Activated naive CD4-positive, alpha-beta T cell treated with anti-CD3 and anti-CD28 coated beads, Interleukin-2, amount 10 ng/mL, durations not matched to agents 5 hours and 36 hours (primary cell): ENCODE measurements at places on chromosomes 4 and X. TPM values are rescaled to one million over a fixed set of nuclear protein-coding genes. Genes with fewer than 3 reads are reported as not detected.

The XPNPEP2 gene
- total RNA-seq: 1.3 TPM

The KLB gene
- not detected for total RNA-seq

The CHRDL1 gene
- not detected for total RNA-seq

The TCEAL6 gene
- not detected for total RNA-seq

The VSIG1 gene
- 16.2 TPM for total RNA-seq

The TMEM156 gene
- 27.9 TPM for total RNA-seq

The ANXA10 gene
- not detected for total RNA-seq

The CSAG3 gene
- not detected for total RNA-seq

The SEPTIN11 gene
- 31.3 TPM for total RNA-seq

The ARR3 gene
- total RNA-seq: not detected

The ASB11 gene
- total RNA-seq: not detected

The HS6ST2 gene
- 0.07 TPM for total RNA-seq

The MAGEB10 gene
- not detected for total RNA-seq

The SPANXC gene
- not detected for total RNA-seq

The PABPC1L2A gene
- not detected for total RNA-seq

The SH3TC1 gene
- total RNA-seq: 24.8 TPM

The ADGRG4 gene
- total RNA-seq: not detected

The GLRB gene
- total RNA-seq: not detected

The SPATA4 gene
- not detected for total RNA-seq

The HTR2C gene
- total RNA-seq: not detected

The MAP7D2 gene
- total RNA-seq: 0.15 TPM

The UGDH gene
- total RNA-seq: 17.1 TPM

The TMEM35A gene
- total RNA-seq: not detected

The GLUD2 gene
- total RNA-seq: 0.40 TPM
